ENCODE measurements at places on chromosomes 7 and 10.

GRCh38 chr10:6170638-6171037 lies 32.1 kb upstream of the PFKFB3 start:
- no peak for DNase-seq

- DNase-seq = no peak
Observed at GRCh38 chr10:51910596-51910995, 211.2 kb upstream of the CSTF2T start.

GRCh38 chr7:13990319-13990983 lies 985 bp upstream of the ETV1 start:
- DNase-seq = peak; percentile 94

DNA sequence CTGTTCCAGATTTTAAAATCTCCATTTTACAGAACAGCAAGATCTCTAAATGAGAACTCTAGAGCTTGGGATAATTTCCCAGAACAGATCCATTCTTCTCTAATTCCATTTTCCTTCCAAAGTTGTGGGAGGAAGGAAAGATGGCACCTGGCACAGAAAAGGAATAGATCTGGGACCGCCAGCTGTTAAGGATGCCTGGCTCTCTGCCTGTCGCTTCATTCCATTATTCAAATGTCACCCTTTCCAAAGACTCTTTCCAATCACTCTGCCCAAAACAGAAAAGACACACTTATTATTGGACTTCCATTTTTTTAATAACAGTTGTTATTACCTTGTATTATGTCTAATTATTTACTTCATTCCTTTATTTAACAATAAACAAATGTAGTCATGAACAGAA lies 751 bp upstream of the OR9A2 start:
- DNase-seq = no peak

- no peak for DNase-seq
Observed at GRCh38 chr7:77942431-77942830, 143.9 kb downstream of the PHTF2 start.

GRCh38 chr7:114977277-114977676 lies 55.4 kb downstream of the MDFIC start:
- DNase-seq = peak; percentile 17

DNA sequence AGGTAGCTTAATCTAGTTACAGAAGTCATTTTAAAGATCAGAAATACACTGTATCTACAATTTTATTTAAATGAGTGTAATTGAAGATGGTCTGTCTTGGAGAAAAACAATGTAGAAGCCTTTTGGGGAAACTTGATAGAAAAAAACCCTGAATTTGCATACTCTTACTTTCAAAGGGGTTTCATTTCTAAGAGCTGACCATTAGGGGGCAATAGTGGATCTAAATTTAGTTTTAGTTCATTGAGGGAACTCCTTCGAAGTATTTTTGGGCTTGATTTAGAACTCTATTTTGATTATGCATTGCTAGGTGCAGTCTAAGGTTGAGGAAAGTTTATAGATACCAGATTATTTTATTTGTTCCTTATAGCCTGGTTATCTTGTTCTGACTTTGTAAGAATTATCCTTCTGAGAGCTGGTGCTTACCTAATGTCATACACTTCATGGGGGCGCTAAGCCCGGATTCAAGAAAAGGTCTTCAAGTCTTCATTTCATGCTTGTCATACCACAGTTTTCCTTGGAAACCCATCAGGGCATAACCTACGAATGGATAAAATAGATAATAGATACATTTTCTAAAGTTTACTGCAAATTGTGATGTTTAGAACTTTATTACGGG lies 69.1 kb upstream of the MXI1 start:
- DNase-seq = no peak

GRCh38 chr7:21967598-21968003 lies 21.9 kb upstream of the CDCA7L start:
- no peak for DNase-seq

DNA sequence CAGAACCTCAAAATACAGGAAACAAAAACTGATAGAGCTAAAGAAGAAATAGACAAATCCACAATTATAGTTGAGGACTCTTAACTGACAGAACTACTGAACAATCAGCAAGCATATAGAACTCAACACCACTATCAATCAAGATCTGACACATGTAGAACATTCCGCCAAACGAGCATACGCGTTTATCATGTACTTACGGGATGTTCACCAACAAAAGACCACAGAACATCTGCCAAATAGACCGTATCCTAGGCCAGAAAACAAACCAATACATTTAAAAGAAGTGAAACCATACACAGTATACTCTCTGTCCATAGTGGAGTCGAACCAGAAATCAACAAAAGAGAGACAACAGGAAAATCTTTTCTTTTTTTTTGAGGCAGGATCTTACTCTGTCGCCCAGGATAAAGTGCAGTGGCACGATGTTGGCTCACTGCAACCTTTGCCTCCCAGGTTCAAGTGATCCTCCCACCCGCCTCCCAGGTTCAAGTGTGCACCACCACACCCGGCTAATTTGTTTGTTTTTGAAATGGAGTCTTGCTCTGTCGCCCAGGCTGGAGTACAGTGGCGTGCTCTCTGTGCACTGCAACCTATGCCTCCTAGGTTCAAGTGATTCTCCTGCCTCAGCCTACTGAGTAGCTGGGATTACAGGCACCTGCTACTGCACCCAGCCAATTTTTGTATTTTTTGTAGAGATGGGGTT lies 5.1 kb downstream of the GNA12 start:
- no peak for DNase-seq

DNA sequence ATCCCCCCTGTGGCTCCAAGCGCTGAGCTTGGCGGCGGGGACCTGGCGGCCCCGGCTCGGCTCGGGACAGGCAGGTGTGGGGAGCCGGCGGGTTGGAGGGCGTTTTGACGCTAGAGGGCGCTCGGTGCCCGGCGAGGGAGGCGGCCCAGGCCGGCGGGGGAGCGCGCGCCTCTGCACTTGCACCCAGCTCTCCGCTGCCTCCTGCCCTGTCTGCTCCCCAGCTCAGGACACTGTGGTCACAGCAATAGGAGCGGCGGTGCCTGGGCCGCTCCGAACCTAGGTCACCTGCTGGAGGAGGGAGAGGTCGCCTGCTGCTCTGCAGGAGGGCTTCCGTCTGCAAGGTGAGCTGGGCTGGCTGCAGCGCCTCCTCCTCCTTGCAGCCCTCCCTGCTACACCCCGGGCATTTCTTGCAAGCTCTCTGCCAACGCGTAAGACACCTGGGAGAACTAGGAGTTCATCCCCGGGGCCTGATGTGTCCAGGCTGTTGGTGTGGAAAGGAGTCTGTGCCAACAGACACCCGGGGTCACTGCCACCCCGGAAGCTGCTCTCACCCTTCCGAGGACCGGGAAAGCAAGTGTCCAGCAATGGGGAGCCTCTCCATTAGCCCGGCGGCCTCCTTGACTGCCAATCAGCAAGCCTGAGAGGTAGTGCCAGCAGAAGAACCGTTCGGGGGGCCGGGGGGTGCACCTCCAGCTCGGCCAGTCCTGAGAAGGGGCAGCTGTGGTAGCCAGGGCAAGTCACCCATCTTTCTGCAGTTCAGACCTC lies 620.4 kb downstream of the GALNT17 start:
- DNase-seq = no peak

DNA sequence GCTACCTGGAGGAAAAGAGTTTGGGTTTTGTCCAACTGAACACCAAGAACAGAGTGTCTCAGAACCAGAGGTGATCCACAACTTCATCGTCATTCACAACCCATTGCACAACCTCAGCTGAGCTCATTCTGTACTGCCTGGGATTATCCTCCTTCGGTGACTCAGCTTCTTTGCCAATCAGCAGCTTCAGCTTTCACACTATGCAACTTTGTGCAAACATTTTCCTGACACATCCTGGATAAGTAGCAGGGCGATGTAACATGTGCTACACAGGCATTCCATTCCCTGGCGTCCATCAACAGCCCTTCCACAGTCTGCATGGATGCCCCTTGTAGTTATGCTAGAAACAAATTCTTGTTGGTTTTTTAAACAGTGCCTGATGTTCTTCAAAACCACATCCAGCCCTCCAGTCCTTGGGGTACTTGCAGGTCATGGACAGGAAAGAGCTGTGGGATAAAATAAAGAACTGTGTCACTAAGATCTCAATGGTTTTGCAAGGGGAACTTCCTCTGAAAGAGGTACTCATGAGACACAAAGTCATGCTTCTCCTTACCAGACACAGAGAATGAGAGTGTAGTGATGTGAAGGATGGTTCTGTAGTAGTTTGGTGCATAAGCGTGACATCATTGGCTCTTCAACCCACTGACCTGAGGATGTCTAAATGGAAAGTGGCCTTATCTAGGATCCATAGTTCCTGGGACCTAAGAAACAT lies 478.5 kb downstream of the KIF20B start:
- DNase-seq = no peak

DNA sequence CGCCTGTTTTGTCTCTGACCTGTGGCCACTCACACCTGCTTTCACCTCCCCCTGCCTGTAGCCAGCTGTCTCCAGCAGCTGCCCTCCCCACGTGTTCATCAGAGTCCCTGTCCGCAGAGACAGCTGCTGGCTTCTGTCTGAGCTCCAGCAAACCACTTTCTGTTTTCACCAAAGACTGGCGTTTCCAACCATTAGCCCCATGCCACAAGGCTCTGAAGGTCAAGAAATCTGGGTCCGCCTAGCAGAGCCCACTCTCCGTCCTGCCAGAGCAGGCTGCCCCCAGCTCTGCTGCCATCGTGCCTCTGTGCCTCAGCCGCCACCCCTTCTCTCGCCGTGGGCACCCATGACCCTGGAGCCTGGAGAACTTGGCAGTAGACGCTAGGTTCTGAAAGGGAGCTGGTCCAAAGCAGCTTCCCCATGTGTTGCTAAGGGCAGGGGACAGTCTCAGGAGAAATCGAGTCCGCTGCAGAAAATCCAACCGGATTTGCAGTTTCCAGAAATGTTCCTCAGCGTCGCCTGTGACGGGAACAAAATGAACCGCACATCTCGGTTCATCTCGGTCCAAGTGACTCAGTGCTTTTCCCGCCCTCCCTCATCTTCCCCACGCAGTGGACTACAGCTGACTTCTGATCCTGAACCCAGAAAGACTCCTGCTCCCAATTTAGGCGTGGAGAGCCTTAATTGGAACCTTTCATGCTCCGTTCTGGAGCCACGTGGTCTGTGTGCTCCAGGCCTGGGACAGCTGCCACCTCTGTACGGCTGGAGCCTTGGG lies 28.0 kb downstream of the TMEM120A start:
- no peak for DNase-seq

- DNase-seq = no peak
Observed at GRCh38 chr7:23098460-23098859, 7.1 kb upstream of the KLHL7 start.

DNA sequence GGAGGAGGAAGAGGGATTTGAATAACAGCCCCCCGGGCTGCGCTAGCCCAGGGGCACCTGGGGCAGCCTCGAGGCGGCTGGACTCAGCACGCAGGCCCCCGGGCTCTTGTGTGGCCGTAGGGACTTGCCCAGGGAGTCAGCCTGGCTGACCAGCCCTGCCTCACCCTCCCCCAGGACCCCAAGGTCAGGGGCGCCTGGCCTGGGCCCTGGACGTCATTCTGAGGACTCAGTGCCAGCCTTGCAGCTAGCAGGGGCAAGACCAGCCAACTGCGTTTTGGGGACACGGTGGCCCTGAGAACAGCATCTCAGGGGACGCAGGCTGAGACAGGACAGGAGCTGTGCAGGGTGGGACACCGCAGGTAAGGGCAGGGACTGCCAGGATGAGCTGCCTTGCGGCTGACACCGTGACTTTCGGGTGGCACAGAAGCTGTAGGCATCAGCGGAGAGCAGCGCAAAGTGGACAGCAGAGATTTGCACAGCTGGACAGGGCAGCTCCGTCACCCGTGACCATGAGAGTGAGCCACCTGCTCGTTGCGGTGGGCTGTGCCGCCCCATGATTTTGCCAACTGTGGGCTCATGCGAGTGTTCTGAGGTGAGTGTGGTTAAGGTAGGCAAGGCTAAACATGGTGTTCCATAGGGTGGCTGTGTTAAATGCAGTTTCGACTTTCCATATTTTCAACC lies 48.1 kb upstream of the UBE3C start:
- DNase-seq = no peak

GRCh38 chr7:34208878-34209621 lies 303.7 kb downstream of the BMPER start:
- no peak for DNase-seq

DNA sequence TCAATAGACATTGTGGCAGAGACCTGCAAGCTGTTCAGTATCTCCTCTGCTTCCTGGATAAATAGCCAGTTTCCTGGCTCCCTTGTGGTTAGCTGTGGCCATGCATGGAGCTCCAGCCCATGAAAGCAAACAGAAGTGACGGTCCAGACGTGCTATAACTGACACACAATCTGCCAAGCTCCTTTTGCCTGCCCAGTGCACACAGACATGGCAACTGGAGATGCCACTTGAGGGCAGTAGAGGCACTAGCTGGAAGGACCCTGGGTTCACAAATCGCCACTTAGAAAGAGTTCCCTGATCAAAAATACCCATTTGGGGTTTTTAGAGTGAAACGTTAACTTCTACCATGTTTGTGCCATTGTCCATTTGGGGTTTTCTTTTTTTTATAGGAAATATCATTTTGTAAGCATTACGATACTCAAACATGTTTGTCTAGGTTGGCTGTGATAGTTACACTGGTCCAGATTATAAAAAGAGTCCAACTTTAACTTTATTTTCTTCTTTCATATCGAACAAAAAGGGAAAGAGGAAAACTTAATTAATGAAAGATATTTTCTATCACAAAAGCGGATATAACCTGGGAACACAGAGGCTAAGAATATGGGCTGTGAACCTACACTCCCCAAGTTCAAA lies 31.3 kb downstream of the KIN start:
- peak; percentile 12 for DNase-seq

GRCh38 chr7:134448356-134449229 lies 10.3 kb downstream of the AKR1B1 start:
- no peak for DNase-seq

DNA sequence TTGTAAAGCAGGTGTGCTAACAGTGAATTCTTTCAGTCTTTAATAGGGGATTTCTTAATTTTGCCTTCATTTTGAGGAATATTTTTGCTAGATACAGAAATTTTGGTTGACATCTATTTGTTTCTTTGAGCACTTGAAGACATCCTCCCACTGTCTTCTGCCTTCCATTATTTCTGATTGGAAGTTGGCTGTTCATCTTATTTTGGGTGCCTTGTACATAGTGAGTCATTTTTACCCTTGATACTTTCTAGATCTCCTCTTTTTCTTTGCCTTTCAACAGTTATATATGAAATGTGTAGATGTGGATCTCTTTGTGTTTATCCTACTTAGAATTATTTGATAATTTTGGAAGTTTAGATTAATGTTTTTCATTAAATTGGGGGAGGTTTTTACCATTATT lies 631.0 kb downstream of the AUTS2 start:
- no peak for DNase-seq

DNA sequence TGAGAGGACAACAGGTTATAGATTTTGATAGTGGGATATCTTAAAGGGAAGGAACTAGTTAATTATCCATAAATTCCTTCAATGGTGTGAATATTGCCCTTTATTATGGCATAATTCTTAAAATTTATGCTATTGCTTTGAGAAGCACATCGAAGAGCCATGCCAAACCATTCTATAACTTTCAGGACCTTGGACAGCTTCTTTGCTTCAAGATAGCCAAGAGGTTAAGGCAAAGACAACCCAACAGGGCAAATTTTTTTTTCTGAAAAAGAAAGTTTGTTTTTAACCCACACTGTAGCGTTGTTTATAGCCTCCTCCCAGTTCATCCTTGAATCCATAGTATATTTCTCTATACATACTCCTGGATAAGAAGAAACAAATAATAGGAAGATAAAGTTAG lies 103.2 kb downstream of the NRG3 start:
- DNase-seq = no peak

All from iPS DF 19.7 (cell line).